ENCODE measurements at places on chromosomes 12 and 14.

DNA sequence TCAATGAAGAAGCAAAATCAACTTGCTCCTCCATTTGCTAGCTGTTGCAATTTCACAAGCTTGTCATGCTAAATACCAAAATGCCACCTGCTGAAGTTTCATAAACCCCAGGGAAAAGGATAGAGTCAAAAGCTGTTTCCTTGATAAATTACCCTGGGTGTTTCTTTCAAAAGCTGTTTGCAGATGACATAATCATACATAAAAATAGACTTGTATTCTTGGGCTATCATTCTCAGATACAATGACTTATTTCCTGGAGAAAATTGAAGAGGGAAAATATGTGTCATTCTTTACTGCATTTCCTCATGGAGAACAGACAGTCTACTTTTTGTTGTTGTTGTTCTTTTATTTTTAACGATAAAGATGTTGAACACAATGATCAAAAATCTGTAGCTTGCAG, 119.2 kb downstream of the GALC start:
- DNase-seq, result no peak

- peak; percentile 43 for DNase-seq
These were observed 248.7 kb upstream of the EGLN3 start for GRCh38 chr14:34199585-34199984.

DNA sequence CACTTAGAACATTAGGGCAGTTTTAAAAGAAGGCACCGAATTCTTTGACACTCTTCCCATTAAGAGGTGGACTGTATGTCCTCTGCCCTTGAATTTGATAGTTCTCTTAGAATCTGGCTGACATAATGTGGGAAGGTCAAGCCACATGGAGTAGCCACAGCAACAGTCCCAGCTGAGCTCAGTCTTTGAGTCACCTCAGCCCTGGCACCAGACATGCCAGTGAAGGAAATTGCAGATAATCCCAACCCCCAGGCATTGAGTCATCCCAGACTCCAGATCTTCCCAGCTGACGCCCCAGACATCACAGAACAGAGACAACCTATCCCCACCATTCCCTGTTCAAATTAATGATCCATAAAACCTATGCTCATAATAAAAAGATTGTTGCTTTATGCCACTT, 83.4 kb downstream of the GTF2A1 start:
- peak; percentile 53 for DNase-seq

DNA sequence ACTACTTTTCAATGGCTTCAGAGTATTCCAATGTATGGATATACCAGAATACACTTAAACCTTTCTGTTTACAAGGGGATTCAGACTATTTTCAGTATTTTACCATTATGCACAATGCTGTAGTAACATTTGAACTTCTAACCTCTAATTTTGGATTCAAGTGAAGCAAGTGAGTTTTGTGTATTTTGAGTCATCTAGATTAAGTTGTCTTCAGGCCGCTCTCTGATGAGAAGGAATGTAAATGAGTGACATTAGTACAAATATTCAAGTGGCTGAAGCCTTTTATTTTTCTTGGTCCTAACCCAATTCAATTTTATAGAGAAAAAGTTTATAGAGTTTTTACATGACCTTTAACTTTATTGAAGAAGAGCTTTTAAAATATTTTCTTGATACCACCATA, 125.6 kb downstream of the PDE3A start:
- DNase-seq, result peak; percentile 80

DNA sequence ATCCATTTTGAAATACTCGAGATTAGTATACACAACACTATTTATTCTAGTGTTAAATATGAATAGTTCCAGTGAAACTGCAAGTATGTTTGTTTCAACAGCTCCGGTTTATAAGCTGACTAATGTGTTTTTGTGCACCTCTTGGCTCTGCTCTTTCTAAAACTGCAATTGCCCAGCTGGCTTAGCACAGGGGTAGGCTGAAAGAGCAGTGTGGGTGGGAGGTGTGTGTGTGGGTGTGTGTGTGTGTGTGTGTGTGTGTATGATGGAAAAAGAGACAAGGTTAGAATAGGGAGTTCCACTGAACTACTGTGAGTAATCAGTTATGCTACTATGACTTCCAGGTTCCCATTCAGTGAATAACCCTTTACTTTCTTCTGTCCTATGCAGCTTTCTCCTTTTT, 37.8 kb upstream of the DDHD1 start:
- DNase-seq, result no peak

DNA sequence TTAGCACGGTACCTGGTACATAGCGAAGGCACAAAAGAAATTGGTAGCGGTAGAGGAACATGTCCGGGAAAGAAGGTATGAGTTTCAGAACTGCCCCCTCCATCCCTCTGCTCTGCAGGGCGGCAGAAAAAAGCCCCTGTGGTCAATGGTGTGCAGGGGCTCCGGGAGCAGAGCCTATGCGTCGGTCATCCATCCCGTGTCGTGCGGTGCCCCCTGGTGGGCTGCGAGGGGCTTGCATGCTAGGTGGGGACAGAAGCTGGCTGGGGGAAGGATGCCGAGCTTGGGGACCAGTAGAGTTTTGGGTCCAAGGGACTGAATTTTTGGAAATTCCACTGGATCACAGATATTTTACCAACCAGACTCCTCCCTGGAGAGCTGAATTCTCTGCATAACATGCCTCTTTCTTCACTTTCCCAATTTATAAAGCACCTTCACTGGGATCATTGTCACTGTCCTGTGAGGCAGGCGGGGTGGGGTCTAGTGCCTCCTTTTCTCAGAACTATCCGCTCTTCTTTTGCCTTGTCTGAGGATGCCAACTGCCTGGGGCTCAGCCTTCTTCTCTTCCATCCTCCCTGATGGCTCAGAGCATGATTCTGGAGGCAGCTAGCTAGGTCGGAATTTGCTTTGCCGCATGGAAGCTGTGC, 148.7 kb downstream of the SMOC1 start:
- peak; percentile 46 for DNase-seq

GRCh38 chr12:105107171-105107493, 399 bp upstream of the WASHC4 start:
- no peak for DNase-seq
